Glutamatergic neuron (in vitro differentiated cells): ENCODE measurements at places on chromosomes 5 and 9. TPM values are rescaled to one million over a fixed set of nuclear protein-coding genes. Genes with fewer than 3 reads are reported as not detected.

- peaks cover 5% of the 10 kb centered on the region for H3K36me3 ChIP-seq
- no peak overlapping the region for H3K4me3 ChIP-seq
- H3K27ac ChIP-seq: no peak overlapping the region
- no peaks in the 10 kb centered on the region for H3K27me3 ChIP-seq
Measured at GRCh38 chr5:58787987-58788386, 205.1 kb downstream of the RAB3C start.

Gene THBS4
- total RNA-seq: 41.1 TPM

DNA sequence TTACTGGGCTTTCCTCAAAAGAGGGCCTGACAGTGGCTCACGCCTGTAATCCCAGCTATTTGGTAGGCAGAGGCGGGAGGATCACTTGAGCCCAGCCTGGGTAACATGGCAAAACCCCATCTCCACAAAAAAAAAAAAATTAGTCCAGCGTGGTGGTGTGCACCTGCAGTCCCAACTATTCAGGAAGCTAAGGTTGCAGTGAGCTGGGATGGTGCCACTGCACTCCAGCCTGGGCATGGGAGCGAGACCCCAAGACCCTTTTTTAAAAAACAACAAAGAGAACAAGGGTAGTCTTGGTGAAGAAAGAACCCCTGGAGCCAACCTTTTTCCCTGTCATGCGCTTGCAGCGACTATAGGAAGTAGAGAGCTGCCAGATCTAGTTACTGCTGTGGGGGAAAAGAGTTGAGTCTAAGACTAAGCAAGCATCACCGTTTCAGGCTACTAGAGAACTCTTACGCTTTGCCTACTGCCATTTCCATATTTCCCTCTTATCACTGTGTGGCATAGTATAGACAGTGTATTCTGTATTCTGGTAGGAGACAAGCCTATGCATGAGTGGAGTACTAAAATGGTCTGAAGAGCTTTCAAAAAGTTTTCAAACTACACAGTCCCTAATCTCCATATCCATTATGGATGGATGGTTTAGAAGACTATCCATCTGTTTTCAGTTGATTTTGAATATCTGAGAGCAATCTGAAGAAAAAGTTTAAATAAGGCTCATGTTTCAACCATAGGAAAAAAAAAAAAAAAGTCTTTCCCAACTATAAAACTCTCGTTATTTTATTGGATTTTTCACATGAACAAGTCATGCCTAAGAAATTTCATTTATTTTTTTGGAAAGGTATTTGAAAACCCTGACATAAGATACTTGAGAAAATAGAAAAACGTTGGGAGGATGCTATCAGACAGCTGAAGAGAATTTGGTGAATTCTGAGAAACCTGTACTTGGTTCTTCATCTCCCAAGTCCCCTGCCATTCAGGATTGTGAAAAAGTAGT is 2.6 kb downstream of the C9orf40 start:
- peaks cover 10% of the 10 kb centered on the region for H3K27me3 ChIP-seq
- DNase-seq: no peak
- H3K27ac ChIP-seq: no peak overlapping the region
- H3K4me1 ChIP-seq: peaks cover 4% of the 10 kb centered on the region

Gene NAA35
- 33.0 TPM for total RNA-seq
